ENCODE measurements at places on chromosomes 2 and 18.

DNA sequence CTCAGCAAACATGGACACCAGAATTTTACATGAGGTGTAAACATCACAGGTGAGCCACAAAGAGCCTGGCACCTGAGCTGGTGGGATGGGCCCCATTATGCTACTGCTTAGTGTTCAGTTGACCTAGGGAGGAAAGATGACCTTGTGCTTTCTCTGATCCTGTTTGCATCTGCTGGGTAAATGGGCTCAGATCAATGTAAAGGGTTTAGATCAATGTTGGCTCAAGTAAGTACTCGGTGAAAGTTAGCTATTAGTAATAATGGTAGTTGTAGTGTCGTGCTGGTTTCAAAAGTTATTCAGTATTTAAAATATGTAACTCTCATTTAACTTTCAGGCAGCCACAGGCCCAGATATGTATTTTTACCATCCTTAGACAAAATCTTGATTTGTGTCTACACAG is 19.8 kb downstream of the ABHD3 start:
- DNase-seq = no peak

DNA sequence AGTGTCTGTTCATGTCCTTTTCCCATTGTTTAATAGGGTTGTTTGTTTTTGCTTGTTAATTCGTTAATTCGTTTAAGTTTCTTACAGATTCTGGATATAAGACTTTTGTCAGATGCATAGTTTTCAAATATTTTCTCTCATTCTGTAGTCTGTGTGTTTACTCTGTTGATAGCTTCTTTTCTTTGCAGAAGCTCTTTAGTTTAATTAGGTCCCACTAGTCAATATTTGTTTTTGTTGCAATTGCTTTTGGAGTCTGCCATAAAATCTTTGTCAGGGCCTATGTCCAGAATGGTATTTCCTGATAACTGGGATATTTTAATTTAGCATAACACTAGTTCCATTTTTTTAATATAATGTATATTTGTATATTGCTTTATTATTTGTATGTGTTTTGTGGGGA is 1380.1 kb downstream of the SUCLG1 start:
- no peak for DNase-seq

- DNase-seq = no peak
These were observed 14.9 kb downstream of the TYW5 start for GRCh38 chr2:199940373-199940772.

DNA sequence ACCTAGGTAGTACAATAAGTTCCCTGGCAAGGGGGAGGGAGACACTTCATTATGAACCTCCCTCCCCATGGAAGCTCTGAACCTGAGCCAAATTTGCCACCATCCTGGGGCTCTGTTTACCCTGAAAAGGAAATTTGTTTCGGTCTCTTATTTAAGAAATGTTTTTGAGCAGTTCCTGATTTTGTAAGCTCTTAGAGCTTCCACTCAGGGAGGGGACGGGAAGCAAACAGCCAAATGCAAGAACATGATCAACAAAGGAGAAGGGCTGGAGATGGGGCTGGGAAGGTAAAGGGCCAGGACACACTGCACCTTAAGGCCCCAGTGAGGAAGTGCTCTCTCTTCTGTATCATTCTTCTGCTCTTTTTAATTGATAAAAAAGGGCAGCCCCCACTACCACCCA is 117.9 kb downstream of the NRP2 start:
- no peak for DNase-seq

- DNase-seq = no peak
These were observed 244.9 kb upstream of the ZSWIM2 start for GRCh38 chr2:187093771-187094412.

DNA sequence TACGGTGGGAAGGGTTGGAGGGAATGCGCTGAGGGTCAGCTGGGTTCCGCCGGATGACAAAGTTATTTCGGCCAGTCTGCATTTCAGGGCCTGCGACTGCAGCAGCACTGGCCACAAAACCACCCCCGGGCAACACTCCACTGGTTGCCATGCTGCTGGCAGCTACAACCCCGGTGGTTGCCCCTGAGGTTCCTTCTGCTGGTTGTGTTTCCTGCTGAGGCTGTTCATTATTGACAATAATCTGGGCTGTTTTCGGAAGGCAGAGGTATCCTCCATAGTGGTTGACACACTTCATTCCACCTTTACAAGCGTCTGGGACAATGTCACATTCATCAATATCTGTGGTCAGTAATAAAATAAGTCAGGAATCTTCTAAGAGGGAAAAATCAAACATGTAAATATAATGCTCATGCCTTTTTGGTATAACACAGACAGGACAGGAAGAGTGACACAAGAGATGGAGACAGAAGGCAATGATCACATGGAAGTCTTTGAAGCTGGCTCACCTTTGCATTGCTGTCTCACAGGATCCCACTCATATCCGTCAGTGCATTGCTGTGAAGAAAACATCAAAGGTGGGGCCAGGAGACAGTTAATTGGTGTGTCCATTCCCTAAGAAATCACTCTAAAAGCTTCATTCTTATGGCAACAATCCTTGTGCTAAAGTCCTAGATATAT is 5.7 kb downstream of the EFEMP1 start:
- no peak for DNase-seq

GRCh38 chr18:32612651-32613050 is 142.0 kb upstream of the GAREM1 start:
- no peak for DNase-seq

DNA sequence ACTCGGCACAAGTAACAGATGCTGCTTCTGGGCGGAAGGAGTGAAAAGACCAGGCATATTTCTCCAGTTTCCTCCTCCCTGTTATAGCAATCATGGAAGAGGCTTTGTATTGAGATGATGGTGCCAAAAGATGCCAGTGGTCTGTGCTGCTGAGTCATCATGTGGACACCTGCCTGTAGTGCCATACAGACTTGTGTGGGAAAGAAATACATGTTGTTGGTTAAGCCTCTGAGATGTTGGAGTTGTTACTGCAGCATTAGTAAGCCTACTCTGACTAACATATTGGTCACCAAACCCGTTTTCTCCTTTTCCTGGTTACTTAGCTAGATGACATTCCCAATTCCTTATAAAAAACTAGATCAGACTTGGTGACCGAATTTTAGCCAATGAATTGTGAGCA is 356.9 kb downstream of the ZNF521 start:
- DNase-seq = no peak

DNA sequence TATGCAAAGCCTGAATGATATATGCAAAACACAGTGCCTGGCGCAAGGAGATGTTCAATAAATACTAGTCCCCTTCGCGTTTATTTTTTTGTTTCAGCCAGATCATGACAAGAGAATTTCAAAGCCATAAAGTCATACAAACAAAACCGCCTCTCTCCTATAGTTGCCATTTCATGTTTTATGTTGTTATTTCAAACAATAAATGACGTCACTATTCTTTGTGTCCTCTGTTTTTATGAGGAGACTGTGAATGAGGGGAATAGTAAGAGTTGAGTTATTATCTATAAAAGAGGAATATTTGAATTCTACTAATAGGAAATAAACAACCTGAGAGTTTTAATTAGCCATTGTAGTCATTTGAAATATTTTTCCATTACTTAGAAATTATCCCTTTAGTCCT is 464.5 kb downstream of the THSD7B start:
- no peak for DNase-seq

GRCh38 chr2:95185197-95185596 is 19.6 kb downstream of the ZNF2 start:
- no peak for DNase-seq

GRCh38 chr2:516944-517343 is 160.3 kb downstream of the TMEM18 start:
- no peak for DNase-seq

- no peak for DNase-seq
These were observed 48.1 kb downstream of the AQP12A start for GRCh38 chr2:240739797-240740196.

DNA sequence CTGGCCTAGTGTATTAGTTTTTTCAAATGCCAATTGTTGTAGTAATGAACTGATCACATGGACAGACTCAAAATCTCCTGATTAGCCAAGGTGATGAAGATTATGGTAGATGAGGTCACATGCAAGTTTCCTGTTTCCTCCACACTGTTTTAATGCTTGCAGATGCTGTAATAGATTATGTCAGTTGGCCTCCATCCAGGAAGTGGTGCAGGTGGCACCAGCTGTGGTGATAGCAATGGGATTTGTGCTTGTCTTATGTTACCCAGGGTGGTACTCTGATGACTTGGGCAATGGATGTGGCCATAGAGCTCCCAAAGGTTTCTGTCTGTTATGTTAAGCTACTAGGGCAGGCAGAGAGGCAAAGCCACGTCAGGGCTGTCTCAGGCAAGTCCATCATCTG is 332.9 kb upstream of the DDX18 start:
- DNase-seq = no peak

DNA sequence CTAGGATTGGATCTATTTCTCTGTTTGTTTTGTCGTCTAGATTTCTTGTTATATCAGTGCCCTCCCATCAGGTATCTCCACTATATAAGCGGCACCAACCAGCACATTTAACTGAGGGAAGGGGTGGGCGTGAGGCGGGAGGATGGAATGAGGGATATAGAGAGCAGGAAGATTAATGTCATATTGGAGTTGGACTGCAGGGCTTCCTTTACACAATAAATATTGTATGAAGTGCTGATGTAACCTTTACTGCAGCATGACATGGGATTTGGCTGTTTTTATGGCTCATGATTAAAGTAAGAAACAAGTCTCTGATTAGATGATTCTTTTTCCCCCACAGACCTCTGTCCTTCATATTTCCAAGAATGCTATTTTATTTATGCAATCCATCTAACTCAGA is 54.8 kb downstream of the TMEM200C start:
- no peak for DNase-seq

- DNase-seq = no peak
These were observed 245.8 kb upstream of the SLC39A10 start for GRCh38 chr2:195411219-195411687.

DNA sequence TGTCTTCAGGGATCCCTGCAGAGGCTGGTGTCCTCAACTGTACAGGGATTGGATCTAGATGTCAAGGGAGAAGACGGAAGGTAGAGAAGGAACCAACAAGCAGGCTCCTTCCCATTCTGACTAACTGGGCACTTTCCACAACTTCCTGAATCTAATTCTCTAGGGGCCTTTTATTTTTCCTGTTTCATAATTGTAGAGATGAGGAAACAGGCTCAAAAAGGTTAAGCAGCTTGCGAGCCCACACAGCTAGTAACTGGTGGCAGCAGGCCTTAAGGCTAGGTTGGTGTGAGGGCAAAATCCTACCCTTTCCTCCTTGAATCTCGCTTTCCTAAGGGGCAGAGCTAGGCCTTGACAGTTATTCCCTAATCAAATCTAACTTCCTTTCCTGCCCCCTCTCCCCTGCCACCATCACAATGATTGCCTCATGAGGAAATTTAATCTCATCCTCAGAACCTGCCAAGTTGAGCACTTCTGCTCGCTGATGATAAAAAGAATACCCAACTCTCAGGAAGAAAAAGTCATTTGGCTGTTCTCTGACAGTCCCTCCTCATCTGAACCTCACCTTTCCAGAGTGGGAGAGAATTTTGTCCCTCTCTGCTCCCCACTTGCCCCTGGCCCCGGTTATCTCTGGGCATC is 35.7 kb upstream of the POLE4 start:
- DNase-seq = no peak

DNA sequence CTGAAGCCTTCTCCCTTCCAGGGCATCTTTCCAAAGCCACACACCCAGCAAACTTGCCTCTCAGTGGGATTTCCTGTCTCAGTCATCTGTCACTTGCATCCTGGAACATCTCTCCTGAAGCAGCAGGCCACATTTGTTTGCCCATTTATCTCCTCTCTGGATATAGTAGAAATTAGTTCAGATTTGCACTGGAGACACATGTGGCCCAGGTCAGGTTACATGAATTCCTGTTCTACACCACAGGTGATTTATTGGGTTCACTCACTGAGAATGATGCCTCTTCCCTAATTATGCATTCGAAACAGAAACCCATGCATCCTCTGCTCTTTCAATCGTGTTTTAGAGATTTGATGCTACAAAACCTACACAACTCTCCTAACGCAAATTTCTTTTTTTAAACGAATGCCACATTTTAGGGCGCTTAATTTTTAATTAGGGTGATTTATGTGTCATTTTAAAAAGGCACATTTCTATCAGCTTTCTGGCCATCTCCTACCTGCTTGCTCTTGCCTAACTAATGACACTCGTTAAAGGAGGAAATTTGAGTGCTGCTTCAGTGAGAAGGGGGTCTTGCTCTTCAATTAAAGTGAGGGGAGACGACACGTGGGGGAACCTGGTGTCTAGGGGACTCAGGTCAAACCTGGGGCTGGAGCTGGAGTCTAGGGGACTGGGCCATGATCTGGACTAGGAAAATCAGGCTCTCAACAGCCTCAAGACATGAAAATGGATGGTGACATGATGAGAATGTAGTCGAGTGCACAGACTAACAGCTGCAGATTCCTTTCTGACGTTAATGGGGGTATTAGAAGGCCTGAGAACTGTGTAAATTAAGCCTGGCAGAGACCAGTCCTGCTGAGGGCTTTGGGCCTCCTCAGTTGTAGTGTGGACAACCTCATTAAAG is 221.4 kb downstream of the CLIP4 start:
- no peak for DNase-seq

DNA sequence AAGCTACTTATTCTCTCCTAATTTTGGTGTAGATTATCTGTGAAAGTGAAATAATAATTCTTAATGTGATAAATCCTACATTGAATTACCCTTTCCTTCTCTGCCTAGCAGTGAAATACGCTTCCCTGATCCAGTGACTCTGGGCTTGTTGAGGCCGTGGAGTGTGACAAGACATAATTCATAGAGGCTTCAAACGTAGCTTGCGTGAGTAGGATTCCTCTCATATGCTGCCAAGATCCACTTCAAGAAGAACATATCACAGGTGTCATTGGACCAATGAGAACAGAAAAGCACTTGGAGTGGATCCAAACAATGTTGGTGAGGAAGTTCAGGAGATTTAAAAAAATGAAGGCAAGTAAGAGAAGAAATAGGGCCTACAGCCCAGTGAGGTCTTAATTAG is 221.3 kb upstream of the TMEFF2 start:
- no peak for DNase-seq

DNA sequence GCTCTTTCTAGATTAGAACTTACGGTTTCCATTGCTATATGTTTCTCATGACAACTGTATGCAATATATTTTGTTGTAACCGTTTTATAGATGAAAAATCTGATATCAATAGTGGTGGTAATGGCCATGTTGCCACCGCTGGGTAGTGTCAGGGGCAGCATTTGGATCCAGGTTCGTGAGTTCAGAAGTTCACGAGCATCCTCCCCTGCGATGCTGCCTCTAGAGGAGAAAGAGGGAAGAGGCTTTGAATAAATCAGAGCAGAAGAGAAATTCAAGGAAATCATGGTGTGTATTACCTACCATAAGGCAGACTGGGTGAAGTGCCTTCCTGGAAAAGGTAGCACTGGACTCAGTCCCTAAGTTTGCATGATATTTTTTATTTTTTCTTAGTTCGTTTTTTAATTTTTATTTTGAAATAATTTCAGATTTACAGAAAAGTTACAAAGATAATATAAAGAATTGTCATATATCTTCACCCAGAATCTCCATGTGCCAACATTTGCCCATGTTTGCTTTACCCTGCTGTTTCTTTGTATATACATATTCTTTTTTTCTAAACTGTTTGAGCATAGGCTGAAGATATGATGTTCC is 3.3 kb upstream of the ZBTB7C start:
- no peak for DNase-seq

DNA sequence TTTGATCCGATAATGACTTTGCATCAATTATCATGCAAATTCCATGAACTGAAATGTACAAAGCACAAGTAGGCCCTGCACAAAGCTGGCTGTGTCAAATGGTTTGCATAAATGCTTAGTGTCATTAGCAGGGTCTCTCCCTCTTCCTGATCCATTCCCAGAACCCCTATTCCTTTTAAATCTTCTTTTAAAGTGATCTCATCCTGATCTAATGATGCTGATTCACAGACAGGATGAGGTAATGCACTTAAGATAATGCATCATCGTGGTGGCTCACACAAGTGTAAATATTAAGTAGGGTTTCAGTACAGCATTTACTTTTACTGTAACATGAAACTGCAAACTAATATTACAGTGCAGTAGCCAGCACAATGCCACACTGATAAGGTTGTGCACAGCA is 304.8 kb upstream of the SOX11 start:
- no peak for DNase-seq
